Mucosa of descending colon (tissue), 3 donors: ENCODE measurements at places on chromosomes 6 and 20. TPM values are rescaled to one million over a fixed set of nuclear protein-coding genes. Genes with fewer than 3 reads are reported as not detected.
A peak's percentile ranks its signal among the peaks of the same experiment; 100 is the strongest.

The C20orf144 gene
- not detected for total RNA-seq

GRCh38 chr6:119643876-119644275, 294.3 kb upstream of the MAN1A1 start:
- no peak for DNase-seq

- DNase-seq = no peak
Observed at GRCh38 chr20:32411955-32412706, 54.0 kb downstream of the ASXL1 start.

The MEP1A gene
- 118 TPM for total RNA-seq

The C6orf58 gene
- not detected for total RNA-seq

DNA sequence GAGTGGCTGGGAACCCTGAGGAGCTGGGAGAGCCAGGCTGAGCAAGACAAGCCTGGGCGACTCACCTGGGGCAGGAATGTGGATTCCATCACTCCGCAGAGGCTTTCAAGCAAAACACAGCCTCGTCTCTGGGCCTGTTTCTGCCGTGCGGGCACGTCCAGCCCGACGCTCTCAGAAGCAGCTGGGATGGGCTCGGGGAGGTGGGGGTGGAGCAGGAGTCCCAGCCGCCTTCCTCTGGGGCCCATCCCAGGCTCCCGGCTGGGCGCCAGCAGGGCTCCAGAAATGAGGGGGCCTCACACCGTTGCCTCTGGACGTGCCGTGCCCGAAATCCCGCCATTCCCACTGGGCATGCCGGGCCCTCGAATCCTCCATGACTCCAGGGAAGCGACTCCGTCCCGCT, 8.7 kb upstream of the RPS21 start:
- no peak for DNase-seq

The MMP24 gene
- total RNA-seq = 0.24 TPM

The PRICKLE4 gene
- 2.7 TPM for total RNA-seq

DNA sequence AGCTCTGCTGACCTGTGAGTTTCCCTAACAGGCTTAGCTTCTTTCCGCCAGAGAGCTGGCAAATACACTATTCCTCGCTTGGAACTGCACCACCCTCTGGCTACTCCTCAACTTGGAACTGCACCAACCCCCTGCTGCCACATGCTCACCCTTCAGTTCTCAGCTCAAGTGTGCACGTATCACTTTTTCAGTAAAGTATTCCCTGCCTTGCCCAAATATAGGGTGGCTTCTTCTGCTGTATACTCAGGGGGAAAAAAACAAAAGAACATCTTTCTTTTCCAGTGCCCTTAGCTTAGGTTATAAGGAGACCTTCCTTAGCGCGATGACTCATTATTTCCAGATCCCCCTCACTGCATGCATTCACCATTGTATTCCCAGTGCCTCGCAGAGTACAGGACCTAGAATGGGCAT, 21.2 kb downstream of the GNAS-AS1 start:
- no peak for DNase-seq

GRCh38 chr20:11266571-11266970, 592.8 kb upstream of the JAG1 start:
- no peak for DNase-seq

The SLC17A9 gene
- 6.4 TPM for total RNA-seq

The SMOC2 gene
- 18.8 TPM for total RNA-seq

GRCh38 chr6:108797951-108798669, 50.1 kb upstream of the ARMC2 start:
- no peak for DNase-seq

DNA sequence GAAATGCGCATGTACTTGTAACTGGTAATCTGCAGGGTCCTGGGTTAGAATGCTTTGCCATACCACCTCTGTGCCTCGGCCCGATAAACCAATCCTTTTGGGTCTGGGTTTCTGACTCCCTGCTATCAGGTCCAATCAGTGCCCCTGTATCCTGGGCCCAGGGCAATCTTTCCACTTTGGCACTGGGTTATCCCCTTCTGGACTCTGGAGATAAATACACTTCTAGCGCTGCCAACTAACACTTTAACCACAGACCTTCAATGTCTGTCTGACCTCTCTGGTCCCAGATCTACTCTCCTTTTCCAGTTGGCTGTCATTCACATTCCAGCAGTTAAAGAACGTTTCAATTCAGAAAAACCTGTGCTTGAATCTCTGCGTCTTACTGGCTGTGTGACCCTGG, 55.3 kb downstream of the DNAAF9 start:
- DNase-seq = no peak

DNA sequence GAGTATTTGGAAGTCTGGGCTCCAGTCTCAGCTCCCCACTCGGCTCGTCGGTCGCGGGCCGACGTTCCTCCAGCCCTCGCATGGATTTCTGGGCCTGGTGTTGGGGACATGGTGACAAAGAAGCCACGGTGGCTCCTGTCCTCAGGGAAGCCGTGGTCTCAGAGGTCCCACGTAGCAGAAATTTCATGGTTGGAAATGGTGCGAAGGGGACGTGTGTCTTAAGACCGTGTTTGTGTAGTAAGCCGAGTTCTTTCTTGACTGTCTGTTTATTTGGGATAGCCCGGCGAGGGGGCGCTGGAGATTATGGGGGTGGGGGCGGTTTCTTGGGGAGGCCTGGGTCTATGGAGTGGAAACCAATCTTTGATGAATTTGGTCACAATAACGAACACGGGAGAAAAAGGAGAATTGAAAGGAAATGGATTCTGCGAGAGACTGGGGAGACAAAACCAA, 23.5 kb upstream of the MAP3K7 start:
- DNase-seq = no peak

DNA sequence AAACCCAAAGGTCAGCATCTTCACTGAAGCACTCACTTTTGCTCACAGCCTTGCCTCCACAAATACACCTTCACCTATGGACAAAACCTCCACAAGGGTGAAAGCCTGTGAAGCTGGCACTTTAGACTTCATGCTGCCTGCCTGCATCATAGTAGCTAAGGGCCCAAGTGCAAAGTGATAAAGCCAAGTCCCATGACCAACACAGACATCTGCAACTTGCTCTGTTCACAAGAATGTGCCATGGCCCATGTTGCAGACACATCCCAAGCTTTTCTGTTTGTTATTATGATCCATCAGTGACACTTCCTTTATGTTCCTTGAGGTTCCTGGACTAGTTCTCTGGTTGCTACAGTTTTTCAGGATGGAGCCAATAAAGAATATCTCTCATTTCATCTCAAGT, 31.1 kb downstream of the BTBD3 start:
- DNase-seq = no peak

GRCh38 chr6:6243846-6244245, 76.6 kb downstream of the F13A1 start:
- DNase-seq = peak; percentile 48

The YIPF3 gene
- total RNA-seq = 88.4 TPM

DNA sequence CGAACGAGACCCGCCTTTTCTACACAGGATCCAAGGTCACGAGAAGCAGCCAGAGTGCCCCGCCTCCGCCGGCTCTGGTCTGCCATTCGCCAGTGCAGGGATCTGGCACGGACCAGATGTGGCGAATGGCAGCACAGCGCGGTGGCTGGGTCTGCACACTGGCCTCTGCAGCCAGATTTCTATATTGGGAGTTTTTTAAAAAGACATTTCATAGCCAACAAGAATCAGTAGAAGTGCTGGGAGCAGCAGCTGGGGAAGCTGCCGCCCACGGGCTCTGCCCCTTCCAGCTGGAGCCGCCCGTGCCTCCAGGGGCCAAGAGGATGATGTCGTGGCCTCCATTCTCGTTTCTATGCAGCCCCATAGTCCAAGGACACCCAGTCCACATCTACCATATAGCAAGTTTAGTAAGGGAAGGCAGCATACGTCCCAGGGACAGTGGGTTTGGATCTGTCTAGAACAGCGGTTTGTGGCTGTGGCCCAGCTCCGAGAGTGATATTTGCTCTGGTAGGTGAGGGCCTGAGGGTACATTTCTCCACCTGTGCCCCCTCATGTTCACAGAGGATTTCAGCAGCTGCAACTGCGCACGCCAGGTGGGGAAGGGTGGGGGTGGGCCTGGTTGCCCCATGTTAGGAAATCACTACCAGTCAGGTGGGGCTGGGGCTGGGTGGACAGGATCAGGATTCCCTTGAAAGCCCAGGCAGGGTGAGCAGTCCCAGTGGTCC, 333.7 kb downstream of the ZFAND3 start:
- no peak for DNase-seq

GRCh38 chr20:50191065-50191543, 474 bp downstream of the CEBPB start:
- peak; percentile 79 for DNase-seq

The TMEM170B gene
- 2.0 TPM for total RNA-seq

DNA sequence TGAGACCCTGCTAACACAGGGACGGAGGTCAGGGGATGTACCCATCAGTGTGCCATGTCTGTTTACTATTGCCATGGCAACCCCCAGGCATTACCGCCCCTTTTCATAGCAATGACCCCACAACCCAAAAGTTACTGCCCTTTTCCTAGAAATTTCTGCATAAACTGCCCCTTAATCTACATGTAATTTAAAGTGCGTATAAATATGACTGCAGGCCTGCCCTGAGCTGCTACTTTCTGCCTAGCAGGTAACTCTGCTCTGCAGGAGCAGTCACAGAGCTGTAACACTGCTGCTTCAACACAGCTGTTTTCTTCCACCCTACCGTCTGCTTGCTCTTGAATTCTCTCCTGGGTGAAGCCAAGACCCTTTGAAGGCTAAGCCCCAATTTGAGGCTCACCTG, 57.1 kb upstream of the RPS6KA2 start:
- DNase-seq = no peak

The OTOR gene
- total RNA-seq = not detected

DNA sequence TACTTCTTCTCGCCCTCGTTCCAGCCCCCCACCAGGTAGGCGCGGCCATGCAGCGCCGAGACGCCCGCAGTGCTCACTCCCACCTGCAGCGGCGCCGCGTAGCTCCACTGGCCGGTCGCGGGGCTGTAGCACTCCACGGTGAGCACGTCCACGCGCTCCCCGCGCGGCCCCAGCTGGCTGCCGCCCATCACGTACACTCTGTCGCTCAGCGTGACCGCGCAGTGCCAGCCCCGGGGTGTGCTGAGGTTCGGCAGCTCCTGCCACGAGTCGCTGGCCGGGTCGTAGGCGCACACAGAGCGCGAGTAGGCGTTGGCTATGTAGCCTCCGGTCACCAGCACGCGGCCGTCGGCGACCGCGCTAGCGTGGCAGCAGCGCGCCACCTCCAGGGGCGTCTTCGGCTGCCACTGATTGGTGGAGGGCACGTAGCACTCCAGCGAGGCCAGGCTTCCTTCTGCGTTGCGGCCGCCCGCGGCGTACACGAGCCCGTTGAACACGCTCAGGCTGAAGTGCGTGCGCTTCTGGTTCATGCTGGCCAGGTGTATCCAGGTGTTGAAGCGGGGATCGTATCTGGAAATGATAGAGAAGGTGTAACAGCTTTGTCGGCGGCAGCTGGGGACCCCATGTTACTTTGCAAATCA, 13.7 kb downstream of the KLHL31 start:
- DNase-seq = peak; percentile 85

DNA sequence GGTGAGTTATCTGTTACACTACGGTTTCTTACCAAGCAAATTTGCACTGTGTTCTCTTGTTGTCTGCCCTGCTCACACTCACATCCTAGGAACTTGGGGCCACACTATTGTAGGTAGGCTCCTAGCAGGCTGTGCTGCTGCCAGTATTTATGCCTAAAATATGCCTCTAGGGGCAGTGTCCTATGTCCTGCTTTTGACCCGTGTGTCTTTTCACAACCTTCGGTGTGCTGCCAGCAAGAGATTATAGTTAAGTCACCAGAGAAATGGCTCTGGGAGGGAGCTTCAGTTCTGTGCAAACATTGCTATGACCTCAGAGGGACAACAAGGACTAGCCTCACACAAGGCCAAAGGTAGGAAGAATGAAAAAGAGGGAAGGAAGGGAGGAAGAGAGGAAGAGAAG, 8.9 kb upstream of the TAAR5 start:
- DNase-seq = no peak

- peak; percentile 71 for DNase-seq
Observed at GRCh38 chr20:62156592-62157386, 13.2 kb downstream of the SS18L1 start.

GRCh38 chr6:4185846-4186245, 50.5 kb upstream of the ECI2 start:
- DNase-seq = no peak

The SUMO4 gene
- 2.7 TPM for total RNA-seq

The SOX18 gene
- 20.0 TPM for total RNA-seq

DNA sequence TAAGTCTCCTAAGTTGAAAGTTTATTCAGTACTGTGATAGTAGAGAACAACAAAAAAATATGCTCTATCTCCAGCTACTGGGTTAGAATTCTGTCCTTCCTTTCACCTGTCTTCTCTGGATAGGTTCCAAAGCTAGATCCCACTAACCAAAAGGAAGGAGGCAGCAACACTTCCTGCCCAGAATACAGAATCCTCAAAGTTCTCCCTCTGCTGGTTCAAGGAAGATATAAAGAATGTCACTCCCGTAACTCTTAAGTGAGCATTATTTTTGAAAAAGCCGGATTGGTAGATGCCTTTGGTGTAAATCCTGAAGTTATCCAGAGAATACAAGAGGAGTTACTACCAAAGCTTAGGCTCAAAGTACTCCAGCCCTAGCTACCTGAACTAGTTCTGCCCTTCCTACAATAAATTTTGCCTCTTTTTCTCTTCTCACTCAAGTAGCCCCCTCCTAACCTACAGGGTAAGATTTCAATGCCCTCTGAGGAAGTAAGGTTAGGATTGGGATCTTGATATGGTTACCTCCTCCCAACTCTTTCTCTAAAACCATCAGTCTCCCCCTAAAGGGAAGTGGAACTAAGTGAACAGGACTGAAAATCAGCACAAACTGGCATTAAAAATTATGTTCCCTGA, 26.0 kb upstream of the CRIP3 start:
- DNase-seq = no peak

The FHL5 gene
- total RNA-seq = 0.69 TPM

DNA sequence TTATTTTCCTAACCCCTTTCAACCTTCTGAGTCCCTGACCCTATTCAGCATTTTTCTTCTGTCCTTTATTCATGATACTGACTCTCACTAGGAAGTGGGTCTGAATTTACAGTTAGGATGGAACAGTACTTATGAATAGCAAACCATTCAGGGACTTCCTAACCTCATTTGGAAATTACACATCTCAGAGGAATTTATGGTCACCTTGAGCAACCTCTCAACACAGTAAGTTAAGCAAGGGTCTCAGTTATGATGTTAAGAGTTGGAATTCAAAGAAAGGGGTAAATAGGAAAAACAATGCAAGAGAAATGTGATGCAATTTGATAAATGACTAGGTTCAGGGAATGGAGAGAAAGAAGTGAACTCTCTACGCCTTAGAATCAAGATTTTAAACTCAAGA, 97.3 kb downstream of the GPR6 start:
- DNase-seq = no peak

DNA sequence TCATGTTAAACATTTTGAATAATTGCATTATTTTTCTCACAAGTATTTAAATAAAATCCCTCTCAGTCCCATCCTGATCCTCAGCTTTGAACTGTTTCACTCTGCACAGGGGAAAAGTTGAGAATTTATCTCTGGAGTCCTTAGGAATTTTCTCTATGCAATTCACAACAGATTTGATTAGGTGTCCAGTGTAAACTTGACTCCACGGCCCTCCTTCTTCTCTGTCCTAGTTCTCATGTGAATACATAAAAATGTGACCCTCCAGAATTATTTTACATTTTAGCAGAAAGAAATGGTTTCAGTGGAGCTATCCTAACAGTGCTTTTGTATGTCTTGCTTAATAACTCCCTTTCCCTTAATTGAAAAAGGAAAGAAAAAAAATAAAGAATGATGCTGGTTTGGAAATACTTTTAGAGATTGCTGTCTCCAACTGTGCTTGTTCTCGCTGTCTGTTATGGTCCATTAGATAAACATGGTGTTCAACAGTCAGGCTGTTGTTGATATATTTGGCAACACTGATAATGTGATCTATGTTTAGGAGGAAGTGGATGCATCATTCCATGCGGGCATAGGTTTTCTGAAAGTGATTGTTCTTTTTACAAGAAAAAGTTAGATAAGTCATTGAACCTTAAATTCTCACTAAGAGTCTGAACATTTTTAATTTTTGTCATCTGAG, 599.4 kb upstream of the CITED2 start:
- no peak for DNase-seq
